ENCODE measurements at places on chromosomes 11 and 22.

GRCh38 chr11:119470317-119471291 lies 47.6 kb upstream of the THY1 start:
- no peak for DNase-seq

GRCh38 chr11:74739546-74740270 lies 8.5 kb upstream of the CHRDL2 start:
- no peak for DNase-seq

- no peak for DNase-seq
Measured at GRCh38 chr11:96228910-96229309, 114.1 kb downstream of the MAML2 start.

GRCh38 chr11:83881428-83881827 lies 595.3 kb upstream of the CCDC90B start:
- no peak for DNase-seq

DNA sequence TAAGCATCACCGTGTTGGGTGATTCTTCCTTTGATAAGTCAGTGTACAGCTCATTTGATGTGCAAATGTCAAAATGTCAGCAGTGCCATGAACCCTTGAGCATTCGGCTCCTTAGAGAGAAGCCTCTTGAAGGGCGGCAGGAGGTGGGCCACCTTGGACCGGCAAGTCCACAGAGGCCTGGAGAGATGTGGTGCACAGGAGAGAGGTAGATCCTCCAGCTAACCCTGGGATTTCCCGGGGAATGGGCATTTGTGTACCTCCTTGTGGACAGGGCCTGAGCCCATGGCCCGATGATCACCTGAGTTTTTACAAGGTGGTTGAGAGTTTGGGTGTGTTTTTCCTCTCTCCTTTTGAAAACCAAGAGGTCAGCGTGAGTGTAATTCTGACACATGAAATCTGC lies 133.2 kb upstream of the RCN1 start:
- no peak for DNase-seq

Data from stimulated activated CD4-positive, alpha-beta T cell treated with anti-CD3 and anti-CD28 coated beads, Interleukin-15, amount 100 ng/mL, for 1 hour (primary cell).